T-helper 17 cell (primary cell): ENCODE measurements at places on chromosomes 2 and 18.

DNA sequence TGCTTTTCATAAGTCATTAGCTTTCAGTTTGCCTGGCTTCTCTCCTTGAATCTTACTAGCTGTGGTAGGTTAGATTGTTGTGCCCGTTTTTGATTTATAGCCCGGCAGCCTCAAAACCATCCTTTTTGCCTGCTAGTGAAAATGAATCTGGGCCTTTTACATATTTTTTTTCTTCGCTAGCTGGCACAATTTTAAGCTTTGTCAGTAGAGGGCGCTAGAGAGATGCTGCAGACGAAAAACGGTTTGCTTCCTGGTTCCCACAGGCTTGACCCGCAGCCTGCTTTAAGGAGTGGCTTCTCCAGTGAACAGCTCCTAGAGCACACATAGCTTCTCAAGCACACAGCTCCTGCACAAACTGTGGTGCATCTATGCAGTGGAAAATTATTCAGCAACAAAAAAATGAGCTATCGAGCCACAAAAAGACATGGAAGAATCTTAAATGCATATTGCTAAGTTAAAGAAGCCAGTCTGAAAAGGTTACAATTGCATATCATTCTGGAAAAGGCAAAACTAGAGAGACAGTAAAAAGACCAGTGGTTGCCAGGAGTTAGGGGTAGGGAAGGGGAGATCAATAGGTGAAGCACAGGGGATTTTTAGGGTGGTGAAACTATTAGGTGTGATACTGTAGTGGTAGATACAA, 47.9 kb downstream of the E2F6 start:
- no peak for DNase-seq

DNA sequence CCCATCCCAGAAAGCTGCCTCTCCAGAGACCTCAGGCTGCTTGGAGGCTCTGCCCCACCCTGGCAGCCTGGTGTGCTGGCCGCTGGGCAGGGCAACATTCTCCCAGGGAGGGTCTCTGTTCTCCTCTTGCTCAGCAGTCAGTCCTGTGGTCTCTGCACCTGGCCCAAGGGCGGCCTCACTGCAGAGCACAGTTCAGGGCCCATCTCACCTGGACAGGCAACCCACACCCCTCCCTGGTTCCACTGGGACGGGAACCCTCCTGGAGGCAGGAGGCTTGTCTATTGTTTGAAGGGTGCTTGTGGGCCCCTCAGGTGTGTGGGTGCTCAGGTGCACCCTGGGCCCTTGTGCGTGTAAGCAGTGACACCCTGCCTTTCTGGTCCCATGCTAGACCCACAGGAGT, 67.2 kb upstream of the OTOS start:
- no peak for DNase-seq

DNA sequence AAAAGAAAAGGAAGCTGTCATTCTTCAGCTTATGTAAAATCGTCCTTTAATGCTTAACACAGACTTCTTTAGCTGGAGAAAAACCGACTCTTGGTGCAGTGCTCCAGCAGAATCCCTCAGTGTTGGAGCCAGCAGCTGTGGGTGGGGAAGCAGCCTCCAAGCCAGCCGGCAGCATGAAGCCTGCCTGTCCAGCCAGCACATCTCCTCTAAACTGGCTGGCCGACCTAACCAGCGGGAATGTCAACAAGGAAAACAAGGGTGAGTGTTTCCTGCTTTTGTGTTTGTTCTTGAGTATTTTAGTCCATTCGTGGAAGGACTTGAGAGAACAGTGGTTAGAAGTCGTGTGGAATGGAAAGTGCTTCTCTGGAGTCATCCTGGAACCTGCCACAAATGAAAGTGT, 38.9 kb downstream of the KDM3A start:
- DNase-seq: no peak

- DNase-seq: no peak
Observed at GRCh38 chr2:238425979-238426567, 654 bp upstream of the ASB1 start.

DNA sequence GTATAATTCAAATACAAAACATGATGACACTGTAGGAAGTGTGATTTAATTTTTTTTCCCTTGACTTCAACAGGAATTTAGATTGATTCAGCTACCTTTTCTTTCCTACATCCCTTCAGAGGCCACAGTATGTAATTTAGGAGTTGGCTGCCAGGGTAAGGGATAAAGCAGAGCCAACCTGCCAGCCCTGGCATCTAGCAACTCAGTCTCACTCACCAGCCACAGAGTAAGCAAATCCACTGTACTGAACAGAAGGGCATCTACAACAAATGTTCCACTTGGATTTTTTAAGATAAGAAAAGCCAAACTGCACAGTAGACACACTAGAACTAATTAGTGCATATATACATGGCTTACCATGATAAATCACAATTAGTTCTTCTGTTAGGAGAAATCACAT, 54.3 kb upstream of the PEX13 start:
- no peak for DNase-seq

GRCh38 chr2:39059366-39059952, 61.4 kb downstream of the SOS1 start:
- DNase-seq: no peak

DNA sequence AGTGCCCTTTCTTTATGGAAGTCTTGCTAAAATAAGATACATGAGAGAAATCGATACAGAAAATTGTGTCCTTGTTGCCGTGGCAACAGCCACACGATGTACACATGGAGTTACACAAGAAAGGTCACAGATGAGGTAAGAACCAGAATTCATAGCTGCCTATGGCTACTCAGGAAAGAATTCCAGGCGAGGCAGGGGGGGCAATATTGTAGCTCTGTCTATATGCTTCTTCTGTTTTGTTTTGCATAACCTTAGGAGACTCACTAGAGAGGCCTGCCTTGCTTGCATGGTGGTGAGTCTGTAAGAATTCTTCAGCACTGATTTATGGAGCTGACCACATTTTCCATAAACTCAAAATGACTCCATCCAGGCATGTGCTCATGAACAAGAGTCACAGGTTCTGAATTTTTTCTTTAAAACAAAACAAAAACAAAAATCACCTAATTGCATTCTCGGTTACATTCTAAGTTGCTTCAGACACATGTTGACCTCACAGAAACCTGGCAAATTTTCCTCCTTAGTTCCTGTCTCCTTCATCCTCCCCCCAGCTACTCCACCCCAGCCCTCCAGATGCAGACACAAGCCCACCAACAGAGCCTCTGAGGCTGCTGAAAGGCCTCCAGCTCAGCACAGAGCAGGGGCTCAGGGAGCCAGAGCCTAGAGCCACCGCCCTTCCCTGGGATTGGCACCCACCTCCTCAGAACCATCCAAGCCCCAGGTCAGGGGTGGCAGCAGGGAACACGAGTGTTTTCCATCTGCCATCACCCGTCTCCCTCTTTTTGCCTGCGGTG, 183.5 kb downstream of the ANTXR1 start:
- no peak for DNase-seq

DNA sequence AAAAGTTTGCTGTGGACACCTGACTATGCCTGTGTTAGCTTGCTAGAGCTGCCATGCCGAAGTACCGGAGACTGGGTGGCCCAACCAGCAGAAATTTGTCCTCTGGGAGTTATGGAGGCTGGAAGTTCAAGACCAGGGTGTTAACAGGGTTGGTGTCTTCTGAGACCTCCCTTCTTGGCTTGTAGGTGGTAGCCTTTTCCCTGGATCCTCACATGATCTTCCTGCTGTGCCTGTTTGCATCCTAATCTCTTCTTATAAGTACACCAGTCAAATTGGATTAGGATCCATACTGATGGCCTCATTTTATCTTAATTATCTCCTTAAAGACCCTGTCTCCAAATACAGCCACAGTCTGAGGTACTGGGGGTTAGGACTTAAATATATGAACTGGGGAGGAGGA, 845 bp downstream of the TMEM177 start:
- DNase-seq: no peak

GRCh38 chr18:22378672-22379282, 38.9 kb downstream of the CTAGE1 start:
- no peak for DNase-seq
